ENCODE measurements at places on chromosomes 5 and 9.
A peak's percentile ranks its signal among the peaks of the same experiment; 100 is the strongest.

DNA sequence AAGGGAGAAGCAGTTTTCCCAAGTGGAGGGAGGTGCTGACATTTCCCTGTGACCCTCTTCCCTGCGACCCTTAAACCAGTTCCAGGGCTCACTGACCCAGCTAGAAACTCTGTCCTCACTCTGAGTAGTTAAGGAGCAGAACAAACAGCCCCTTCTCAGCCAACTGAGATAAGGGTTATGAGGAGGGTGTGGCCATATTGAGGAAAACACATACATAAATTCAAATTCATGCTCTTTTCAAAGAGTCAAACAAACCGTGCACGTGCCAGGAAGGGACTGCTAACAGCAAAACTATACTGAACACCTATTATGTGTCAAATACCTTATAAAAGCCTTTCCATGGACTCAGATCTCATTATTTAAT, 4.9 kb upstream of the AKNA start:
- DNase-seq: no peak

DNA sequence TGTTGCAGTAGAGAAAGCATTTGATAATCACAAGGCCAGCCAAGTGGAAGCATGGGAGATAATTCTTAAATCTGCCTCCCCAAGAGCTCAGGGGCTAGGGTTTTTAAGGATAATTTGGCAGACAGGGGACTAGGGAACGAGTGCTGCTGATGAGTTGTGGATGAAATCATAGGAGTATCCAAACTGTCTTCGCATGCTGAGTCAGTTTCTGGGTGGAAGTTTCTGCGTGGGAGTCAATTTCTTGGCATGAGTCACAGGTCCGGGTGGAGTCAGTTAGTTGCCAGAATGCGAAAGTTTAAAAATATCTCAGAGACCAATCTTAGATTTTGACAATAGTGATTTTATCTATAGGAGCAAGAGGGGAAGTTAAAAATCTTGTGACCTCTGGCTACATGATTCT, 112.6 kb downstream of the TMC1 start:
- peak; percentile 24 for DNase-seq

DNA sequence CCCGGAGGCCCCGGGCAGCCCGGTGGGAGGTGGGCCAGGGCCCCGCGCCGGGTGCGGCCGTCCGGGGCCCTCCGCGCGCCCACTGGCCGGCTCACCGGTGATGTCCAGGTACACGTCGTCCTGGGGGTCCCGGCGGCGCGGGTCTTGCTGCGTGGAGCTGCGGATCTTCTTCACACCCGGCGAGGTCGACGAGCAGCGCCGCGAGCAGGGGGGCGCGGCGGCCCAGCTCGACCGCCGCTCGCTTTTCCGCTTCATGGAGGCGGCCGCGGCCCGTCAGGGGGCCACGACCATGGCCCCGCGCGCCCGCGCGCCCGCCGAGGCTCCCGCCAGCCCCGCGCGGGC, 548 bp downstream of the CDC14B start:
- no peak for DNase-seq

- no peak for DNase-seq
These were observed 4.1 kb downstream of the PCSK5 start for GRCh38 chr9:75894566-75894965.

DNA sequence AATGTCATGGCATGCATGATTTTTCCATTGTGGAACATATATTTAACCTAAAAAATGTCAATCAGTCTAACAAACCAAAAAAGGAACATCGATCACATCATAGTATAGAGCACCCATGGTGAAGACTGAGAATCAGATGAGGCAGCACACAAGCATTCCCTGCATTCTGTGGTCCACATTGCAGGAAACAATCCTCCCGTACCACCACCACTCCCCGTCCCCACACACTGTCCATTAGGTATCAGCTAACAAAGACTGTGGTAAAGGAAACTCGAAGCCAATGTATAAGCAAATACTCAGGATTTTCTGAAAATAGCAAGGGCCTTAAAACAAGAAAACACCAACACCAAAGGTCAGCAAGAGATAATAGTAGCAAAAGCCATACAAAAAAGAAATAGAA, 1104.4 kb upstream of the SEMA6A start:
- no peak for DNase-seq

- no peak for DNase-seq
These were observed 8.0 kb downstream of the GPRIN1 start for GRCh38 chr5:176601901-176602482.

- no peak for DNase-seq
These were observed 181.1 kb upstream of the SPEF2 start for GRCh38 chr5:35436400-35437057.

- no peak for DNase-seq
These were observed 79.6 kb downstream of the MYO10 start for GRCh38 chr5:16856531-16856930.

GRCh38 chr5:172413601-172414171, 40.6 kb downstream of the SH3PXD2B start:
- no peak for DNase-seq

GRCh38 chr5:29023541-29023940, 1985.2 kb upstream of the CDH9 start:
- DNase-seq: no peak

- no peak for DNase-seq
These were observed 47.4 kb downstream of the SLC28A3 start for GRCh38 chr9:84293001-84293798.

DNA sequence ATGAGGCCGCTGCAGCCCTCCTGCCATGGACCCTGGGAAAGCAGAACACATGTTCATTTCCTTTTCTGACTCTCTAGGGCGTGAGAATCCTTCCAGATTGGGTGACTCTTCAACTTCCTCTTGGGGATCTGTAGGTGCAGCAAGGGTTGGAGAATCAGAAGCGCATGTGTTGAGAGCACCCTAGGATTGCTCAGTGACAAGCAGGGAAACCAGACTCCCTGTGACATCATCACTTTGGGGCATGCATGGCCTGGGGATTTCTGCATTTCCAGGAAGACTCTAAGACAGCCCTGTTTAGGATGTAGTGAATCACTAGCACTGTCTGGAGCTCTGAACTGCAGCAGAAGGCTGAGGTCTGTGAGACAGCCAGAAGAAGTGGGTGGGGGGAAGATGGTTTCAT, 15.1 kb upstream of the LCP2 start:
- peak; percentile 65 for DNase-seq

GRCh38 chr5:177610131-177610769, 10.3 kb downstream of the B4GALT7 start:
- DNase-seq: no peak

GRCh38 chr5:137148159-137148558, 351.0 kb downstream of the SPOCK1 start:
- no peak for DNase-seq

GRCh38 chr9:85501456-85501855, 240.3 kb downstream of the AGTPBP1 start:
- DNase-seq: no peak

DNA sequence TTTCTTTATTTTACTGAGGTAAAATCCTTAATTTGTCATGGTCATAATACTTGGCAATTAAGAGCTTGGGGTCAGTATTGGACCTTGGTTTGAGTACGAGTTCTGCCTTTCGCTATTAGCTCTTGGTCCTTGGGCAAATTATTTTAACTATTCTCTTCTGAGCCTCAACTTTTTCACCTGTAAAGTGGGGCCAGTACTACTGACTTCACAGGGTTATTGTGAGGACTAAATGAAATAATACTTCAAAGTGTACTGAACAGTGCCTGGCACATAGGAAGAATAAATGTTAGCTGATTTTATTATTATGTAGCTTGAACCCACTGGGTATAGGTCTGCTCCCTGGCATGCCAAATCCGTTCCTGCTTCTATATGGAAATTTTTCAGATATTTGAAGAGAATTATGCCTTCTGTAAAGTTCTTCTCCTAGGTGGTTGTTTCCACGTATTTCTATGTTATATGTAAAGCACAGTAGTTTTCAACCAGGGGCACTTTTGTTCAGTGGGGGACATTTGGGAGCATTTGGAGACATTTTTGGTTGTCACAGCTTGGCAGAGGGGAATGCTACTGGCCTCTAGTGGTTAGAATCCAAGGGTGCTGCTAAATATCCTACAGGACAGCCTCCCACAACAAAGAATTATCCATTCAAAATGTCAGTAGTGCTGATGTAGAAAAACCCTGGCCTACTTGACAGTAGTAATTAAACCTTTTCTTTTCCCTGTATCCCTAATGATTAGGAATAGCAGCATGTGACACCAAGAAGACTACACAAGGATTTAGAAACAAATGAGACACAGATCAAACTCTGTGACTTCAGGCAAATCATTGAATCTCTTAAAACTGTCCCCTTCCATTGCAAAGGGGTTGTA, 4.5 kb downstream of the RCL1 start:
- no peak for DNase-seq

DNA sequence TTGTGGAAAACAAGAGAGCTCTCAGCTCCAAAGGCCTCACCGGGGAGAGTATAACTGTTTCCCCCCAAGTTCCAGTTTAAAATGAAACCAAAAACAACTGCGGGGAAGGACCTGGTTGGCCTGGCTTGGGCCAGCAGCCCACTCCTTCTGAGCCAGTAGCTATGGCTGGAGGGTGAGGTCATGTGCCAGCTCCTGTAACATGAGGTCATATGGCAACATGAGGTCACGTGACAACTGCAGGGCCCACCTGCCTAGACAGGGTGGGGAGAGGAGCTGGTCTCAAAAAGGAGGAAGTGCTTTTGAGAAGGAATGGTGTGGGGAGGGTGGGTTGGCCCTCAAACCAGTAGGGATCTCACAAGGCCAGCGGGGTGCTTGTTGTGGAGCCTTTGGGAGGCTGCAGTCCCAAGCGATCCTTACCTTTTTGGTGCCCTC, 29.3 kb upstream of the CRB2 start:
- DNase-seq: no peak

- no peak for DNase-seq
These were observed 60.3 kb upstream of the EPB41L4A start for GRCh38 chr5:112479418-112479817.

- no peak for DNase-seq
These were observed 211.9 kb upstream of the TRIM32 start for GRCh38 chr9:116475201-116475600.

DNA sequence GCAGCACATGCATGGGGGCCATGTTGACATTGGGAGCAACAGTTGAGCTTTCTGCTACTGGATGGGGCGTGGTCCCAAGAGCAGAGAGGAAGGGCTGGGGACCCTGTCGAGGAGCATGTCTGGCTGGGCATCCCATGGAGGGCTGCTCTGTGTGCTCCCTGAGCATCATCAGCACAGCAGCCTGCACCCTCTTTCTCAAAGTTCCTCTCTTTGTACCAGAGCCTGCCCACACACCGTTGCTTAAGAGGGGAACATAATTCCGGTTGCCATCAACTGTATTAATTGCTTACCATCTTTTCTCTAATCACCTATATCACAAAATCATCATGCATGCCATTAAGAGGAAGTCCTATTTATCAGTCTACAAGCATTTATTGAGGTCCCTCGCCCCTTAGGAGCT, 55.2 kb upstream of the DIRAS2 start:
- no peak for DNase-seq

DNA sequence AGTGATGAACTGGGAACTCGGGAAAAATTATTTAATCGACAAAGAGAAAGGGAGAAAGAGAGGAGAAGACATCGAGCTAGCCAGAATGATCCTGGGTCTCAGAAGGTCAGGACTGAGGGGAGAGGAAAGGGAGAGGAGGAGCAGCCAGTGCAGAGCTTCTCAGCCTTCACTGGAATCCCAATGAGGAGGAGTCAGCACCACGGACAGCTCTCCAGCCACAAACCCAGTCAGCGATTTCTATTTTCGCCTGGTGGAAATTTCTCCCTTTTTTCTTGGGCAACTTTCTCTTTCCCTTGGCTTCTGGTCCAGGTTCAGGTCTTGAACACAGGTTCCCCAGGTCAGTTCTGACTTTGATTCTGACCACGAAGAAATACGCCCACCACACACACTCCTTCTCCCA, 1.6 kb upstream of the BRINP1 start:
- DNase-seq: no peak

- no peak for DNase-seq
These were observed 1031.2 kb downstream of the EFNA5 start for GRCh38 chr5:106639488-106639887.

DNA sequence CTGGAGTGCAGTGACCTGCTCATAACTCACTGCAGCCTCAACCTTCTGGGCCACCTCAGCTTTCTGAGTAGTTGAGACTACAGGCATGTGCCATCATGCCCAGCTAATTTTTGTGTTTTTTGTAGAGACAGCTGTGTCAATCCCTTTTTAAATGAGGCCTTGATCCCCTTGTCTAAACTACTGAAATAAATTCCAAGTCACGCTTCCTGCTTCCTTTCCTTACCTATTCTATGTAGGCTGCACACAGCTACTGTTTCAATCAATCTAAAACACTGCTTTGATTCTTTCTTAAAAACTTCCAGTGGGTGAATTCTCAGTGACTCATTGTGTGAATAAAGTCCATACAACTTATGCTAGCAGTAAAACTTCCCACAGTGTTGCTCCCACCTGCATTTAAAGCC, 2.9 kb upstream of the C7 start:
- no peak for DNase-seq

- DNase-seq: no peak
These were observed 265.1 kb upstream of the MVB12B start for GRCh38 chr9:126061575-126061974.

DNA sequence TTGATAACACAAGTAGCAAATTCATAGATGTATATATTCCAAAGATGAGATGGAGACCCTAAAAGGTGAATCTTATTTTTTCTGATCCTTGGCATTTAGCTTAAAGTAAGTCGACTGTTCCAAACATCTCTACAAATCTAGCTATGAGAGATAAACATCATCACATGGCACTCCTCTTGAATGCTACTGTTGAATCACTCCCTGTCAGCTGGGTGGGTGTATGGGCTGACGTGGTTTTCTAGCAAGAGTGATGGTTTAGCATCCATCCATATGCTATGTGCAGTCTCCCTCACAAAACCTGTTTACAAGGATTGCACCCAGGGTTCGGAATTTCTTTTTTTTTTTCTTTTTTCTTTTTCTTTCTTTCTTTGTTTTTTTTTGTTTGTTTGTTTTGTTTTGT, 13.8 kb downstream of the ACO1 start:
- no peak for DNase-seq

DNA sequence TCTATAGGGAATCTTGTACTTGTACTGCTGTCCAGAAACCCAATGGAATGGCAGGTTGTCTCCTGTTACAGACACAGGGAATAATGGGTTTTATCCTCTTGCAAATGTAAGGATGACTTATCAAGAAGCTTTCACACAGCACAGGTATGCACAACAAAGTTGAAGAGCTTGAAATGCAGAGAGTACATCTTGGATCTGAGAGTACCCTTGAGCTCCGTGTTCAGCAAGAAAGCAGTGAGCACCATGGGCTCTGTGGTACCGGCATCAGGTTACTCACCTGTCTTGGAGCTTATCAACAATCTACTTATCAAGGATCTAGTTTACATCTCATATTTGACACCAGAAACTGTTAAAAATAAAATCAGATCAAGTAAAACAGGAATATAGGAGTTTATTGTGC, 22.0 kb upstream of the EMB start:
- DNase-seq: no peak

GRCh38 chr5:88188458-88189132, 80.0 kb downstream of the TMEM161B start:
- no peak for DNase-seq
